ENCODE measurements at places on chromosomes 13 and 19. TPM values are rescaled to one million over a fixed set of nuclear protein-coding genes. Genes with fewer than 3 reads are reported as not detected.

GRCh38 chr13:110961959-110962358 is 47.1 kb upstream of the ANKRD10 start:
- DNase-seq = no peak

Gene CGB5
- total RNA-seq = not detected

Gene INSL3
- total RNA-seq = not detected

- DNase-seq = no peak
Measured at GRCh38 chr13:85091631-85092234, 707.5 kb downstream of the SLITRK6 start.

Gene CD22
- not detected for total RNA-seq

DNA sequence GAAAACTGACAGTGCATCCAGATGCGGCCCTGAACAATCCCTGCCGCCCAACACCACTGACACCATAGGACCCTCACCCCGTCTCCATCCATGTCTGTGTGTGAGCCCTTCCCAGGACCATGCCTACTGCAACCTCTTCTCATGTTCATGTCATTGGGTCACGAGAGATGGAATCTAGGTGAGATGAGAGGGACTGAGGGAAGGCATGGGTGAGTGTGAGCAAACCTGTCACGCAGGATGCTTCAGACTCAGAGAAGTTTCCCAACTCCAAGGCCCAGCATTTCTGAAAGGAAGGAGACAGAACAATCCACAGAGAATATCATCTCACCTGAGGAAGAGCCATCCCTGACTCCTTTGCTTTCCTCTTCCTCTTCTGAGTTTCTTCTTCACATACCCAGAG is 5.7 kb downstream of the ZNF888 start:
- DNase-seq = no peak

Gene SIGLEC5
- not detected for total RNA-seq

GRCh38 chr13:45216193-45216592 is 15.3 kb upstream of the KCTD4 start:
- no peak for DNase-seq

- DNase-seq = no peak
Measured at GRCh38 chr13:92300651-92301050, 902.2 kb downstream of the GPC5 start.

GRCh38 chr19:54462655-54463530 is 685 bp downstream of the LENG9 start:
- peak; percentile 72 for DNase-seq

GRCh38 chr13:76016799-76017400 is 380.8 kb downstream of the LMO7 start:
- DNase-seq = peak; percentile 43

- no peak for DNase-seq
Measured at GRCh38 chr13:23651887-23652286, 81.7 kb downstream of the TNFRSF19 start.

Gene ZNF586
- 22.7 TPM for total RNA-seq

DNA sequence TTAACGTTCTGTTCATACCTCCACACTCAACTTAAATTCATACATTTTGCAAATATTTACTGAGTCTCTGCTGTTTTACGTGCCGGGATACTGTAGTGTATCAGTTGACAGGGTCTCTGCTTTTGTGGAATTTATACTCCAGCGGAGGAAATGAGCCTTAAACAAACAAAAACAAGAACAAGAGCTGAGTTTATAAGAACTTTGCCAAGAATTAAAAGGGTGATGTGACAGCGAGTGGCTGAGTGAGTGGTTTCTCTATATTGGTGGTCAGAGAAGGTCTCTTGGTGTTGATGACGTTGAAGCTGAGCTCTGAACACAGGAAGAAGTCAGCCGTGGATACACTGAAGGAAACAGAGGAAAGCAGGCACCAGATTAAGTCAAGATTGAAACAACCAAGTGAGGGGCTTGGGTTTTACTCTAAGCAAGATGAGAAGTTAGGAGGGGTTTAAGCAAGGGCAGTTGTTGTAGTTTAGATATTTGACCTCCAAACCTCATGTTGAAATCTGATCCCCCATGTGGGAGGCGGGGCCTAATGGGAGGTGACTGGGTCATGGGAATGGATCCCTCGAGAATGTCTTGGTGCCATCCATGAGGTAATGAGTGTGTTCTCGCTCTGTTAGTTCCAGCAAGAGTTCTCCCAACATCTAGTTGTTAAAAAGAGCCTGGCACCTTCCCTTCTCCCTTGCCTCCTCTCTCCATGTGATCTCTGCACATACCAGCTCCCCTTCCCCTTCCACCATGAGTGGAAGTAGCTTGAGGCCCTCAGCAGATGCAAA is 248.3 kb downstream of the DCLK1 start:
- no peak for DNase-seq

- peak; percentile 70 for DNase-seq
Measured at GRCh38 chr19:47240996-47241918, 10.3 kb upstream of the BBC3 start.

Gene LRFN3
- 40.6 TPM for total RNA-seq

Gene COX7A1
- 62.3 TPM for total RNA-seq

Gene CBLC
- total RNA-seq = not detected

- DNase-seq = no peak
Measured at GRCh38 chr13:80497439-80497838, 156.5 kb upstream of the SPRY2 start.

- DNase-seq = no peak
Measured at GRCh38 chr13:59542303-59542702, 621.4 kb downstream of the DIAPH3 start.

DNA sequence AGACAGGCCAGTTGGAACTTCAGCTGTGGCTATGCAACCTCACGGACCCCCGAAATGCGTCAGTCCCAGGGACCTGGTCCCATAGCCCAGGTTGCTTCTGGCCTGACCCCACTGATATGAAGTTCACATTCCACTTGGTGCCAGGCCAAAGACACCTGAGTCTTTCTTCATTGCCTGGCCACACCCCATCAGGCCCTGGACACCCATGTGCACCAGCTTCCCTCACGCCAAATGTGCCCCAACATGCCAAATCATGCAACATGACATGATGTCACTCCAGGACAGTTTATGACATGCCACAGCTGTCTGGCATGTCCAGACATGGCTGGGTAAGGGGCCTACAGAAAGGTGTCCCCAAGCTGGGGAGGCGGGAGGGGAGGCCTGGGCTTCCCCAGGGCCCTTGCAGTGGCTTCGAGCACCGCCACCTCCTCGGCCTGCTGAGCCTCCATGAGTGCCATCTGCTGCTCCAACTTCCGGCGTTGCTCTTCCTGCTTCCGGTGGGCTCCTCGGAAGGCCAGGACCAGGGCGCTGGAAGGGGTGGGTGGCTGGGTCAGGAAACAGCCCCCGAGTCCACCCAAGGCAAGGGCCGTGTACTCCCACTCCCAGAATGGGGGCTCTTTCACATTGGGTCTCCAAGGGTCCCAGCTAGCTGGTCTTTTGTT is 4.3 kb upstream of the NR2F6 start:
- DNase-seq = no peak

- DNase-seq = no peak
Measured at GRCh38 chr19:55305491-55305890, 19.6 kb downstream of the TMEM150B start.

Data from glutamatergic neuron (in vitro differentiated cells).